Activated CD4-positive, alpha-beta memory T cell treated with anti-CD3 and anti-CD28 coated beads, Interleukin-2, amount 10 ng/mL, durations not matched to agents 7 days and 5 days (primary cell): ENCODE measurements at places on chromosomes 2 and 18. TPM values are rescaled to one million over a fixed set of nuclear protein-coding genes. Genes with fewer than 3 reads are reported as not detected.

DNA sequence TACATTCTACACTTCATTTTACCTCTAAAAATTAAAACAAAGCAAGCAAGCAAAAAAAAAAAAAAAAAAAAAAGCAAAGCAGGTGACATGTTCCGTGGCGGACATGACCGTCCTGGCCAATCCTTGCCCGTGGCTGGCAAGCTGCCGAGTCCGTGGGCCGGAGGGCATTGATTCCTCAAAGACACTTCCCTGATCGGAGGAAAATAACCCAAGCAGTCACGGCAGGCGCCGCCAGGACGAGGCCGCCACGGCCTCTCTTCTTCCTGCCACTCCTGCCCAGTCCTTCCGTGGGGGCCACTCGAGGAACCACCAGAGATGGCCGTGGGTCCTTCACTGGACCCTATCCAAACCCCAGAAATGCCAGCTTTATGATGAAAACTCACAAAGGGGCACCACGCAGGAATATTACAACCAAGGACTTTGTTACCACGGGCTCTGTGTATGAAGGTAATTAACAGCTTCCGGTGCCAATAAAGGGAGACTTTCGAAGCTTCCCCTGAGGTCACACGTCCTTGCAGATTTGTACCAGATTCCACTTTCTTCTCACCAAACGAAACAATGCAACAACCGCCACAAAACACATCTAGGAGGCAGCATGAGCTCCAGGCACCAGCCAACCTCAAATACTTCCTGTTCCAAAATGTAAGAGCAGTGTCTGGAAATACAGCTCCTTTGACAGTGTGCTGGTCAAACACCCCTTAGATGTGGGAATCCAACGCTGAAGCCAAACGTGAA, 170.3 kb downstream of the HDAC4 start:
- DNase-seq, result no peak

DNA sequence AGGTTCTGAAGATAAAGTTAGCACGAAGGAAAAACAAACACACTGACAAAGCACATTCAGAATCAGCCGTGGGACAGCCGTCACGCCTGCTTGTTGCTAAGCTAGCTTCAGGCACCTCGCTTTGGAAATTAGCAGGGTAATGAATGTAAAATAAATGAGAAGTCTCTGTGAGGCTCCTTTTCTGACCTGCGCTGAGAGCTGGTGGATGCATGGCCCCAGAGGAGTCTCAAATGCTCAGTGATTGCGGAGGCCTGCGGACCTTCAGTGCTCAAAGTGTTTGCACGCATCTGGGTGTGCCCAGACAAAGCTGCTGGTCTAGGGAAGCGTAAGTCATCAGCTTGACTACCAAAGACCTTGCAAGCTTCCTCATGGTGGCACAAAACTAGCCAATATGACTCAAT, 50.6 kb downstream of the CD8B2 start:
- DNase-seq, result no peak

- DNase-seq, result no peak
Observed at GRCh38 chr2:41900101-41900577, 147.7 kb upstream of the PKDCC start.

Gene ARHGEF33
- total RNA-seq, result not detected

DNA sequence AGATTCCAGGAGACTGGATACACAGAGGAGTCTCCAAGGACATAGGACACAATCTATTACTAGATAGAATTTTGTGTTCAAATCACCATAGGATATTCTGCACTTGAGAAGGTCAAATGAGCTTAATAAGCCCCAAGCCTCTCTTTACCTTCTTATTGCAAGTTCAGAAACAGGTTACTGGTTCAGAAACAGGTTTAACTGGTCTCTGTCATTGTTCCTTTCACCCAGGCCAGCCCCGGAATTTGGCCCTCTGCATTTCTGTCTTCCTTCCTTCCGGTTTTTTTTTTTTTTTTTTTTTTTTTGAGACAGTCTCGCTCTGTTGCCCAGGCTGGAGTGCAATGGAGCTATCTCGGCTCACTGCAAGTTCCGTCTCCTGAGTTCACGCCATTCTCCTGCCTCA, 700.2 kb downstream of the EPHA4 start:
- DNase-seq, result no peak

DNA sequence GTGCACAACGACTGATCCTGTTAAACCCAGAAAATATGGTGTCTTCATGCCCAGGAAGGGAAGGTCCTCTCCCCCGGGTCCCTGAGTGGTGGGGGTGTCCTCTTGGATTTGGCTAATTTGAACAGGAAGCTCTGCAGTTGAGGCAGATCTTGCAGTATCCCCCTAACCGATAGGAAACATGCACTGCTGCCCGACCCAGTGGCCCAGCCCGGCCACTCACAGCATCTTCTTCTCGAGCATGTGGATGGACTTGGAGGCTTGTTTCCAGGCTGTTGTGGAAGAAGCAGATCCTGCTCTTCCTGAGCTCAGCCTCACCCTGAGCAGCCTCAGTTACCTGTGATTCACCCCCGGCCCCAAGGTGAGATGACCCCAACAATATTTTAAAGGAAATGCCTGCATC, 46.4 kb upstream of the ASB1 start:
- DNase-seq, result no peak

DNA sequence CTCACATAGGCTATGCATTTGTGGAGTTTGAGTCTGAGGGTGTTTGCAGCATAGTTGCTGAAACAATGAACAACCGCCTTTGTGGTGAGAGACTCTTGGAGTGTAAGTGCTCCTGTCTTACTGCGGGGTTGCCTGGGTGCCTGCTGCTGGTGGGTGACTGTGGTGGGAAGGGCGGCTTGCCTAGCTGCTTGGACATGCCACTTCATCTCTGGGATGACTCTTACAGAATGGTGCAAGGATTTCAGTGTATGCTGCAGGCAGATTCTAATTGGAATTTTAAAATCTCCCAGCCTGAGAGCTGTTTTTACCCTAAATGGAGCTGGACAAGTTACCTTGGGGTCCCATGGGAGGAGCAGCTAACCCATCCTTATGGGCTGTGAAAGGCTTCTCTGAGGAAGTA, 50.1 kb downstream of the CYP27C1 start:
- no peak for DNase-seq

Gene RGPD3
- total RNA-seq, result 0.05 TPM

Gene UNC80
- total RNA-seq, result not detected

DNA sequence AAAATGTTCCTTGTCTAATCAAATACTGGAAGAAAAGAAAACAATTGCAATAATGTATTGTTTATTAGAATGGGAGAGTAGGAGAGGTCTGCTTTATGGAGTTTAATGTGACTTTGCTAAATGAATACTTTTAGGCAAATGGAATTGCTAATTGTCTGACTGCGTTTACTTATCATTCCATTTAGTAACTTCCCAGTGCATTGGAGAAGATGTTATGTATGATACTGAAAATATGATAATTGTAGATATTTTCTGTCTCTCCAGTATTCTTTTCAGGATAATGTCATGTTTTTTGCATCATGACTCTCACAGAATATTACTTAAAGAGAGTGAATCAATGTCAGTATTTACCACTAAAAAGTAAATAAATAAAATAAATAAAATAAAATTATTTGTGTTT, 8.1 kb upstream of the ERBB4 start:
- no peak for DNase-seq

Gene GKN1
- total RNA-seq, result not detected

DNA sequence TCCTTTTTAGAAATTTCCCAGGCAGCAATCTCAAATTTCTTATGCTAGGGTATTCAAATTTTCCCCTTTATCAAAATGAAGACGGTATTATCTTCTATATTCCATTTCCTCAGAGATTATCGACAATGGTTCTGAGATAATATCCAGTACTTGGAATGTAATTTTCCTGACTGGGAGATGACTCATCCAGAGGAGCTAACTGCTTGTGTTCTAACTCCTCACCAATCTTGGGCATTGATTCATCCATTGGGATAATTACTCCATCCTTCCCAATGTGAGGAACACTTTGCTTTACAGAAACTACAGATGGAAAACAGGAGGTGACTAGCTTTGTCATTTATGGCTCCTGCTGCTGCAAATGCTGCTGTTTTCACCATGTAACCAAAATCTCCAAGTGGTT, 239.4 kb upstream of the LYPD1 start:
- DNase-seq, result no peak

DNA sequence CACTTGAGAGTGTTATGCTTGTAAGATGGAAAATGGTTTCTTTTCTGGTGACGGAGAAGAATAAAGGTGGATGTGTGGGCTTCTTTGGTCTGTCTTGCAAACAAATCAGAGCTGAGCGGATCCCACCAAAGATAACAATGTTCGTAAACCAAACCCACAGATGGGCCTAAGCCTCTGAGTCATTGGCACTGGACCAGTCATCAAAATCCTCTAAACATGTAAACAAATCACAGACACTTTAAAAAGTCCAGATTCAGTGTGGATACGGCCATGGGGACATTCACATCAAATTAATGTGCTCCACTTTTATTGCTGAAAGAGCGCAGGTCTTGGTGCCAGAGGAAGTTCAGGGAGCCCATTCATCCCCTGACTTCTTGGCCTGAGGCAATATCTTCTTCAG, 60.5 kb upstream of the TMEM200C start:
- DNase-seq, result no peak

Gene SLC4A5
- total RNA-seq, result 3.4 TPM

GRCh38 chr18:72984290-72984689, 116.5 kb upstream of the NETO1 start:
- DNase-seq, result no peak

Gene TCF4
- 0.28 TPM for total RNA-seq

Gene TRIB2
- 68.3 TPM for total RNA-seq

Gene TOGARAM2
- 10.3 TPM for total RNA-seq

DNA sequence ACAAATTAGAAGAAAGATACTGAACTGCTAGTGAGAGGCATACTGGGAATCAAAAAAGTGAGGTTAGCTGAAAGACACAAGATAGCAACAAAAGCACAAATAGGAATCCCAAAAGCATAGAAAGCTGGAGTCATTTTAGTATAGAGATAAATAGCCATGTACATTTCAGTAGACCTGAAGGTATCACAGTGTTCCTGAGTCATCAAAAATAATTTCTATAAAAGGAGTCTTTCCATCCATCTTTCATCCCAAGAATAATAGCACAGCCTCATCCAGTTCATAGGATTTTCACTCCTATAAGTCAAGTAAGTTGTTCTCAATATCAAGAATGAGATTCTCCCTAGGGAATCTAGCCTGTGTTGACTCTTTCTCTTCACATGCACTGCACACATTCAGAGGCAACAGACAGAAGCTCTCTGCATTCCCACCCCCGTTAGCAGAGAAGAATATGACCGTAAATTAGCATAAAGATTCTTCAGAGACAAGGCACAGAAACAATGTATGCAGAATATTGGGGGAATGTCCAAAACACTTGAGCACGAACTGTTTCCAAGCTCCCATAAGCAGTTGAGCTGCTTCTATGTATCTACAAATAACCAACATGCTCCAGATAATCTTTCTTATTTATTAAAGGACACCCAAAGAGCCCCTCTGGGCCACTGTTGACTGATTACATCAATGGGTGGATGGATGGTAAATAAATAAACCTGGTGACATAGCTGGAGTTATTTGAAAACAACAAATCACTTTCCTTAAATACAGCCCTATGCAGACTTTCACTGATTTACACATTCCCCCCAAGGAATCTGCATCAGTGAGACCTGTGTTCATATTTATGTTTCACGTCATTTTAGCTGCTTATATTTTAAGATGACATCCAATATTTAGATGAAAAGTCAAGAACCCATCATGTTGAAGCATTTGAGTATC, 174.5 kb upstream of the PKDCC start:
- DNase-seq, result no peak

DNA sequence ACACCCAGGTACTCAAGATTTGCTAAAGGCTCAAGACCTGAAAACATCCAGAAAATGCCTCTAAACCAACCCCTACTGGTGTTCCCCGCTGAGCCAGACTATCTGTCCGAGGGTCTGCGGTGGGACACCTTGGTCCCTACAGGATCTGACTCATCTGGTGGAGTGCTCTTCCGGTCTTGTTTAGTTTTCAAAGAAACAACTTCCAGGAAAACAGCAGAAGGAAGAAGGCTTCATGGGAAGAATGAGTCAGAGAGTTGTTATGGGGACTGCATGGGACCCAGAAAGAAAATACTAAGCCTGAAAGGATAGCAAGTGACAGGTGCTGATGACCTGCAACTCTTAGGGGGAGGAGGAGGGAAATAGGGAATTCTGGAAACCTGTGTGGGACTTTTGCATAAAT, 41.3 kb downstream of the ZFP36L2 start:
- no peak for DNase-seq

GRCh38 chr2:108377815-108378630, at the start of gene SULT1C4:
Gene SULT1C4 (plus strand): TSS chr2:108377954. CDS start chr2:108378338, 384 bp downstream.
- no peak for DNase-seq

- no peak for DNase-seq
Observed at GRCh38 chr18:73656691-73657090, 490.9 kb downstream of the FBXO15 start.

GRCh38 chr2:33085646-33086045, 138.9 kb downstream of the LTBP1 start:
- DNase-seq, result no peak

Gene ASB3
- 29.5 TPM for total RNA-seq

- no peak for DNase-seq
Observed at GRCh38 chr2:143934626-143935481, 585.1 kb downstream of the ZEB2 start.

- DNase-seq, result no peak
Observed at GRCh38 chr2:160790738-160791137, 297.1 kb upstream of the RBMS1 start.

GRCh38 chr18:48820483-48821250, 130.1 kb downstream of the SMAD7 start:
- DNase-seq, result no peak

GRCh38 chr18:65751155-65752085, 608 bp downstream of the CDH7 start:
- DNase-seq, result no peak

Gene ANTXR1
- not detected for total RNA-seq

Gene CHRND
- total RNA-seq, result not detected

GRCh38 chr2:41605311-41605710, 442.5 kb upstream of the PKDCC start:
- no peak for DNase-seq

Gene POTEF
- not detected for total RNA-seq

DNA sequence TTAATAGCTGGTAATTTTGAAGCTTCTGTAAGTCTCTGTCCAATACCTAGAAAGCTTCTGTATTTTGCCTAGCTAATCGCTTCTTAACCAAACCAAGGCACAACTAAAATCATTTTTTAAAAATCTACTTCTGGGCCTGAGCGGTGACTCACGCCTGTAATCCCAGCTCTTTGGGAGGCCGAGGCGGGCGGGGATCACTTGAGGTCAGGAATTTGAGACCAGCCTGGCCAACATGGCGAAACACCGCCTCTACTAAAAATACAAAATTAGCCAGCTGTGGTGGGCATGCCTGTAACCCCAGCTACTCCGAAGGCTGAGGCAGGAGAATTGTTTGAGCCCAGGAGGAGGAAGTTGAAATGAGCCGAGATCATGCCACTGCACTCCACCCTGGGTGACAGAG, 148.6 kb upstream of the FIGN start:
- DNase-seq, result no peak
